ENCODE measurements at places on chromosomes 13 and 19. TPM values are rescaled to one million over a fixed set of nuclear protein-coding genes. Genes with fewer than 3 reads are reported as not detected.

ZNF180 gene
- 9.6 TPM for total RNA-seq

ADGRE3 gene
- total RNA-seq, result not detected

ZNF93 gene
- 15.8 TPM for total RNA-seq

- DNase-seq, result no peak
- peaks cover 17% of the 10 kb centered on the region for H3K36me3 ChIP-seq
- peak overlapping the region; percentile 96 for H3K27ac ChIP-seq
- H3K27me3 ChIP-seq, result peaks cover 2% of the 10 kb centered on the region
These were observed 1.2 kb upstream of the EMC10 start for GRCh38 chr19:50475101-50475568.

DNA sequence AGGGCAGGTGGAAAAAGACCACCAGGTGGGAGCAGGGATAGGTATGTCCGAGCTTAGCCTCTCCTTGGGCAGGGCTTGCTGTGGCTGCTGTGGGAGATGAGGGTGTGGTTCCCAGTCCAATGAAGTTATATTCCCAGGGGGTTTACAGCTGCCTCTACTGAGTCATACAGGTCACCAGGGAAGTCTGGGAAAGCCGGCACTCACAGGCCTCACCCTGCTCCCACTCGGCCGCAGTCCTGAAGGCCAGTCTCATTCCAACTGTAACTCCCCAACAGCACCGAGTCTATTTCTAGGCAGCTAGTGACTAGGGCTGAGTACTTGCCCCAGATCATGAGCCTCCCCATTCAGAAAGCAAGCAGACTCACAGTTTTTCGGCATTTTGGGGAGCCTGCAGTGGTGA lies 77.1 kb downstream of the FNDC3A start:
- no peaks in the 10 kb centered on the region for H3K27me3 ChIP-seq
- H3K36me3 ChIP-seq, result peaks cover 20% of the 10 kb centered on the region
- peaks cover 5% of the 10 kb centered on the region for H3K4me1 ChIP-seq
- H3K27ac ChIP-seq, result no peak overlapping the region
- no peak for DNase-seq
- H3K4me3 ChIP-seq, result no peak overlapping the region

DNA sequence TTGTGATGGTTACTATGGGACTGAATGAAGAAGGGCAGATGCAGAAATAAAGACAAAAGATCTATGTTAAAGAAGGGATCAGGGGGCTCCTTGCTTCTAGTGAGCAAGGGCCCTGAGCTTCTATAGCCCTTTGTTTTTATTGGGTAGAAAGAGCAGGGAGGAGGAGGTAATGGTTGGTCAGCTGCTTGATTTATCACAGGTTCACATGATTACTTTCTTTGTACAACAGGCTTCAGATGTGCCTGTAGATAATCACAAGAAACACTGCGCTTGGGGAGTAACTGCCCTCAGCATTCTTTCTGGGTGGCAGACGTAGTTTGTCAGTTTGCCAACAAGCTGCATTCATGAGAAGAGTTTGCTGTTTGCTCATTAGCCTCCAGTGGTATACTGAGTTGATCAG lies 4.8 kb upstream of the ZNF439 start:
- H3K36me3 ChIP-seq, result peaks cover 13% of the 10 kb centered on the region
- H3K27ac ChIP-seq, result no peak overlapping the region
- no peaks in the 10 kb centered on the region for H3K27me3 ChIP-seq
- no peak for DNase-seq

DNA sequence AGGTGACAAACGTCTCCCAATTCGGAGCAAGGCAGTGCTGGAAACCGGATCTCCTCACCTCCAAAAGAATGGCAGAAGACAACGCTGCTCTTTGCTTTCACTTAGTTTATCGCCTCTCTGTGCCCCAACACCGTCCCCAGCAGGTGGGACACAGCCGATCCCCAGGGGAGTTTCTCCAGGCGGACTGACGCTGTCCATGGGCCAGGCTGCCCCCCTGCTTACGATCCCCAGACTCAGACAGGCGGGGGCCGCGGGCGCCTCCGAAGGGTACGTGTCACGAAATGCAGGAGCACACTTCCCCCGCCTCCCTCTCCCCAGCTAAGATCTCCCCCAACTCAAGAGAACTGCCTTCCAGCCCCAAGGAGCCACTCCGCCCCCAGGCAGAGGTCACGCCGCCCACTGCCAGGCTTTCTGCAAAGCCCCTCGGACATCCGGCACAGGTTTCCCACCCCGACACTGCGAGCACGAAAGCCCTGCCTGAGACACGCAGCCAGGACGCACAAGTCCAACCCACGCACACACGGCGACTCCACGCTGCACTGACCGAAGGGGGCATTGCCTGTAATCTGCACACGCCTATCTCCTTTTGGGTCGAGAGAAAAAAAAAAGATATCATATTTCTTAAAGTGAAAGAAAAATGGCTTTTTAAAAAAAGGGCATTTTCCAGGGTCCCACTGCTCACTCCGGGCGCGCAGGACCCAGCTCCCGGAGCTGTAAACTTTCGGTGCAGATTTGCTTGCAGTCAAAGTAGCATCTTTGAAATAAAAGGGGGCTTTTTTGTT lies 2.0 kb downstream of the SPRY2 start:
- no peak overlapping the region for H3K27ac ChIP-seq
- peaks cover 34% of the 10 kb centered on the region for H3K27me3 ChIP-seq
- H3K36me3 ChIP-seq, result no peaks in the 10 kb centered on the region
- H3K4me3 ChIP-seq, result no peak overlapping the region
- DNase-seq, result no peak
- H3K4me1 ChIP-seq, result peaks cover 13% of the 10 kb centered on the region

- H3K4me1 ChIP-seq, result peaks cover 27% of the 10 kb centered on the region
- DNase-seq, result peak; percentile 43
- H3K4me3 ChIP-seq, result peak overlapping the region; percentile 67
These were observed 11.0 kb downstream of the CYTH2 start for GRCh38 chr19:48480183-48480557.

DNA sequence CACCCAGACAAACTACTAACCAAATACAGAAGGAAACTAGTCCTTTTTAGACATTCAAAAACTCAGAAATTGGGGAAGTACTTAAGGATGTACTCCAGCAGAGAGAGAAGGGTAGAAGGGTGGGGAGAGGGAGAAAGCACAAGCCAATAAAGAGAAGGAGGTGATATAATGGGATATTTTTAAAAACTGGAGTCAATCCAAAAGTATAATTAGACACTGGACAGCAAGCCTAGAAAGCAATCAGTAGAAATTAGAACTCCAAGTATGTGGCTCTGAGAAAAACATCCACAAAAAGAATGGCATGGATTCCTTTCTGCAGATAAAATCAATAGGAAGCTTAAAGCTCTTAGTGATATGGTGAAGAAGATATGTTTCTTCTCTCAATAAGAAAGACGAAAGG lies 55.8 kb downstream of the PEPD start:
- no peak for DNase-seq
- H3K4me1 ChIP-seq, result no peaks in the 10 kb centered on the region
- H3K4me3 ChIP-seq, result no peak overlapping the region
- H3K27me3 ChIP-seq, result no peaks in the 10 kb centered on the region

GRCh38 chr19:1112268-1113029 lies 8.7 kb downstream of the GPX4 start:
- no peaks in the 10 kb centered on the region for H3K27me3 ChIP-seq
- peaks cover 3% of the 10 kb centered on the region for H3K36me3 ChIP-seq
- H3K4me3 ChIP-seq, result no peak overlapping the region
- H3K27ac ChIP-seq, result no peak overlapping the region
- H3K4me1 ChIP-seq, result peaks cover 3% of the 10 kb centered on the region

DNA sequence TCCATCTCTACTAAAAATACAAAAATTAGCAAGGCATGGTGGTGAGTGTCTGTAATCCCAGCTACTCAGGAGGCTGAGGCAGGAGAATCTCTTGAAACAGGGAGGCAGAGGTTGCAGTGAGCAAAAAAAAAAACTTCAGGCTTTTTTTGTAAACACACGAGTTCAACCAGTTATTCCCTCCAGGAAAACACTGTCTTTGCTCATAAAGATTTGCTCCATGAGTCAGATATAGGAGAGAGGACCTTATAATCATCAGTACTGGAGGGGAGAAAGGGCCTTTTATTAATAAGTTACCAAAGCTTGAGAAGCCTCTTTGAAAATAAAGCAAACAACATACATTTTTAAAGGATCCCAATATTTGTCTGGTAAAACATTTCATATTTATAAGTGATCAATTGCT lies 110.7 kb downstream of the EFNB2 start:
- DNase-seq, result no peak
- H3K4me1 ChIP-seq, result no peaks in the 10 kb centered on the region
- no peak overlapping the region for H3K27ac ChIP-seq
- no peaks in the 10 kb centered on the region for H3K36me3 ChIP-seq
- no peaks in the 10 kb centered on the region for H3K27me3 ChIP-seq
- no peak overlapping the region for H3K4me3 ChIP-seq

DNA sequence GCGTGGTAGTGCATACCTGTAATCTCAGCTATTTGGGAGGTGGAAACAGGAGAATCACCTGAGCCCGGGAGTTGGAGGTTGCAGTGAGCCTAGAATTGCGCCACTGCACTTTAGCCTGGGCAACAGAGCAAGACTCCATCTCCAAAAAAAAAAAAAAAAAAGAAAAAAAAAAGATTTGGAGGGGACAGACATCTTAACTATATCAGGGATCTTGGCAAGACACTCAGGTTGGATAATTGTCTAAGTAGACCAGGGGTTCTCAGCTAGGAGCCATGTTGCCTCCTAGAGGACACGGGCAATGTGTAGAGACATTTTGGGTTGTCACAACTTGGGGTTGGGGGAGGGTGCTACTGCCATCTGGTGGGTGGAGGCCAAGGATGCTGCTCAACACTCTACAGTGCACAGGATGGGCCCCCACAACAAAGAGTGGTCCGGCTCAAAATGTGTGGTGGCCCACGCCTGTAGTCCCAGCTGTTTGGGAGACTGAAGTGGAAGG lies 1.9 kb upstream of the ZNF580 start:
- H3K4me3 ChIP-seq, result no peak overlapping the region
- no peaks in the 10 kb centered on the region for H3K27me3 ChIP-seq
- peaks cover 46% of the 10 kb centered on the region for H3K36me3 ChIP-seq
- H3K27ac ChIP-seq, result peak overlapping the region; percentile 78

DNA sequence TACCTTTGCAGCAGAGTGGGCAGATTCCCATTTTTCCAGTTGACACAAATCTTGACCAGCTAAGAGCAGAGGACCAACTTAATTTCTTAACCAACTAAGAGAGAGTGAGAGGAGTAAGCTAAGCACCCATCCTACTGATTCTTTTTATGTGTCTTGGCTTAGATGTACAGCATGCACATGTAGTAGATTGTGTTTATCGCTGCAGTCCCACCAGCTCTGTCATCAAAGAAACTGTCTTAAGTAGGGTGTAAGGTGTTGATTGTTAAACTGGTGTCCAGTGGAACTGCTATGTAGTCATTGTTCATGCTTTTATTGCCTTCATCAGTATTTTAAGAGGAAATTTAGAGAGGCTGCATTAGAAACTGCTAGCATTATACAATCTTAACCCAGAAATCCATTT lies 9.0 kb upstream of the UFM1 start:
- DNase-seq, result no peak
- no peaks in the 10 kb centered on the region for H3K36me3 ChIP-seq
- H3K4me3 ChIP-seq, result no peak overlapping the region
- peaks cover 1% of the 10 kb centered on the region for H3K27me3 ChIP-seq

All from activated CD4-positive, alpha-beta T cell treated with anti-CD3 and anti-CD28 coated beads, Interleukin-2, amount 10 ng/mL, durations not matched to agents 7 days and 5 days (primary cell).